ENCODE measurements at places on chromosomes 1 and 21.

DNA sequence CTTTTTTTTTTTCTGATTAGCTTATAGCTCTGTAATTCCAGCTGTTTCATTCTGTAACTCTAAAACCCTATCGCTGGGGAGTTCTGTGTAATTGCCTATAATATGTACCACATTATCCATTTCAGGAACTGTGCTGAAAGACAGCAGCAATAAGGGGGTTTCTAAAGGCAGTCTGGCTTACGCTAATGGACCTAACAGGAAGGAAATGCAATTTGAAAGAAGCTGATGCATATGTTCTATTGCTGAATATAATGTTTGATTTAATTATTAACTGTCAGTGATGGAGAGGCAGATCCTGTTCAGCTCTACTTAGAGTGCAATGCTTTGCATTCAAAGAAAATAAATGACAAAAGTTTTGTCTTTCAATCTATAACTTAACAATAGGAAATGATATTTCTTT is 209.4 kb upstream of the SNX7 start:
- DNase-seq, result peak; percentile 11

GRCh38 chr1:181442181-181442525 is 41.2 kb upstream of the CACNA1E start:
- DNase-seq, result no peak

GRCh38 chr1:117301901-117302300 is 65.3 kb upstream of the MAN1A2 start:
- DNase-seq, result no peak

DNA sequence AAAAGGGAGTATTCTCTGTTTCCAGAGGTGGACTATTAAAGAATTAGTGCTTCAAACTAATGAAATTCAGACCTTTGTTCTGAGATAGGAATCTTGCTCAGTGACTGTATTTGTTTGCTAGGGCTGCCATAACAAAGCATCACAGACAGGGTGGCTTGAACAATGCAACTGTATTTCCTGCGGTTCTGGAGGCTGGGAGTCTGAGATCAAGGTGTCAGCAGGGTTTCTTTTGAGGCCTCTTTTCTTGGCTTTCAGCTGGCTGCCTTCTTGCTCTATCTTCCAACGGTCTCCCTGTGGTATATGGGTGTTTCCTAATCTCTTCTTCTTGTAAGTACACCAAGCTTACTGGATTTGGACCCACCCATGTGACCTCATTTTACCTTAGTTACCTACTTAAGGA is 264.6 kb upstream of the PROX1 start:
- DNase-seq, result no peak

DNA sequence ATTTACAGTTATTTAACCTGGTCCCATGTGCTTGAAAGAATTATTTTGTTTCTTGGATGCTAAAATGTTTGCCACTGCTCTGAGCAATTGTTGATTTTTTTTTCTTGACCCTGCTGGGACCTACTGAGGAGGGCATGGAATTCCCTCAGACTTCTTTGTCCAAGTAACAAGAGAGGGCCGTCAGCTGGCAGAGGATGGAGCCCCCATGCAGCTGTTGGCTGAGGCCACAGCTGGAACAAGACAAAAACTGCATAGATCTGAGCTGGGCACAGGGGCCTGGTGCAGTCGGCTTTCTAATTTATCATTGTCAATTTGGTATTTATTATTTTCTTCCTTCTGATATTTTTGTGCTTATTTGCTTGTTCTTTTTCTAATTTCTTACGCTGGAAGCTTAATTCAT is 39.6 kb upstream of the ABCG1 start:
- no peak for DNase-seq

DNA sequence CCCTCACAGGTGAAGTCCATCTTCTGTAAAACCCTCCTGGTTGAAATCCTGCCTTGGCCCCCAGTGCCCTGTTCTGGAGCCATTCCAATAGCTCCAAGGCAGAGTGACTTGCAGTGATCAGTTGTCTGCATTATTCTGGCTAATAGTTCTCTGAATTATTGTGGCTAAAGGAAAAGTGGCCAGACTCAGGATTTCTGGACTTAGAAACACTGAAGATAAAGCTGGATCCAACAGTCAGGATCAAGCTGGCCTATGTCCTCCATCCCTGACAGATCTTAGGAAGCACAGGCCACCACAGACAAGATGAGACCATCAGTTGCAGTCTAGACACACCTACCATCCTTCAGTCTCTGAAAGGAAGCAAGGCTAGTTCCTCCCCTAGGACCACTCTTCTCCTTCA is 801 bp upstream of the C2CD4D start:
- DNase-seq, result no peak

- no peak for DNase-seq
These were observed 671.9 kb downstream of the ADGRL2 start for GRCh38 chr1:82472489-82473131.

GRCh38 chr1:58780836-58781452 is 2.9 kb downstream of the JUN start:
- no peak for DNase-seq

DNA sequence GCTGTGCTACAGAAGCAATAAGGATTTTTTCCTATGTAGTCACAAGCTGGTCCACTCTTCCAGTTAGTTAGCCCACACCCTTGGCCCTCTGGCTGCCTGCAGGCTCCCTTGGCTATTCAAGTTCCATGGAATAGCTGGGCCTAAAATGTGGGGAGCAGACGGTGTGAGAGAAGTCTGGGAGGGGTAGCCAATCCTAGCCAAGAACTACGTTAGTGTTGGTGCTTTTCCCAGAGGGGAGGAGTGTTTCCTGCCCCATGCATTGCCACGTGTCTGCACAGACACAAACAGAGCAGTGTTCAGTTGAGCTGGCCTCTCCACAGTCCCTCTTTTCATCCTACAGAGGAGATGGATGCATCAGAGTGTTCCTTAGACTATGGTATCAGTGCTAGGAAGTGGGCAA is 59.0 kb upstream of the IPO9 start:
- DNase-seq, result peak; percentile 95

DNA sequence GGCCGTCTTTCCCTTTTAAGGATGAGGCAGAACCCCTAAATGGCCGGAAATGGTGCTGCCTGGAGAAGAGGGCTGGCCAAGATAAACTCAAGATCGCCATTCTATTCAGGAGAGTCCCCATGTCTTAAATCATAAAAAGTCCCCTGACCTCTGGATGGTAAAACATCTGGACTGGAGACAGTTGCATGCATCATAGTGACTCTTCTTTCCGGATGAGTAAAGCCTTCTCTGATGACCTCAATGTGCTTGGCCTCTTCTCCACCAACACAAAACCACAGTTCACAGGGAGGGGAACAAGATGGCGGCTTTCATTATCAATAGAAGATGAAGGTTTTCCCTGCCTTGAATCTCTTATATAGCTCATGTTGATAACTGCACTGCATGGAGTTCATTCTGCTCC is 27.5 kb upstream of the H6PD start:
- peak; percentile 51 for DNase-seq

DNA sequence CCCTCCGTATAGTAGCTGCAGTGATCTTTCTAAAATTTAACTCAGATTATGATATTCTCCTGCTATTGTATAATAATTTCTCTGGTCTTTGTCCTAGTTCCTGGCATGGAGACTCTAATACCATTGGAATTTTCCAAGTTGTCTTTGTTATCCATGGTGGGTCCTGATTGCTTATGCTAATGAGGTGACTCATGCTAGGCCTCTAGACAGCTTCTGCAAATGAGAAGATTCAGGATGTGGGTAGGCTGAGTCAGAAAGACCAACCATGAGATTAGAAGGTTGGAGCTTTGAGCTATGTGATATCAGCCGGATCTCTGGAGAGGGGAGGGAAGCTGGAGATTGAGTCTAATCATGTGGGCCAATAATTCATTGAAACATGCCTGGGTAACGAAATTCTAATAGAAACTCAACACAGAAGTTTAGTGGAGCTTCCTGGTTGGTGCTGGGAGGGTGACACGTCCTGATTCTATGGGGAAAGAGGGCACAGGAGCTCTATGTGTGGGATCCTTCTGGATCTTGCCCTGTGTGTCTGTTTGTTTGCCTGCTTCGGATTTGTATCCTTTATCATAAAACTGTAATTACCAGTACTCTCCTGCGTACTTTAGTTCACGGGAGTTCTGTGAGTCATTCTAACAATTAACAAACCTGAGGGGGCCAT is 73.2 kb upstream of the CNIH3 start:
- DNase-seq, result peak; percentile 99

GRCh38 chr1:47216278-47217059 is 15.6 kb downstream of the TAL1 start:
- DNase-seq, result no peak
